Activated CD4-positive, alpha-beta T cell treated with anti-CD3 and anti-CD28 coated beads for 36 hours (primary cell): ENCODE measurements at places on chromosomes 5 and 9. TPM values are rescaled to one million over a fixed set of nuclear protein-coding genes. Genes with fewer than 3 reads are reported as not detected.

- no peak overlapping the region for H3K4me3 ChIP-seq
- DNase-seq: no peak
- H3K36me3 ChIP-seq: no peaks in the 10 kb centered on the region
- H3K27me3 ChIP-seq: peaks cover 6% of the 10 kb centered on the region
- no peaks in the 10 kb centered on the region for H3K4me1 ChIP-seq
Observed at GRCh38 chr9:116282597-116282996, 129.0 kb downstream of the PAPPA start.

- DNase-seq: no peak
- H3K4me3 ChIP-seq: no peak overlapping the region
- no peaks in the 10 kb centered on the region for H3K4me1 ChIP-seq
- H3K27me3 ChIP-seq: no peaks in the 10 kb centered on the region
Observed at GRCh38 chr5:115920171-115920725, 42.0 kb upstream of the LVRN start.

DNA sequence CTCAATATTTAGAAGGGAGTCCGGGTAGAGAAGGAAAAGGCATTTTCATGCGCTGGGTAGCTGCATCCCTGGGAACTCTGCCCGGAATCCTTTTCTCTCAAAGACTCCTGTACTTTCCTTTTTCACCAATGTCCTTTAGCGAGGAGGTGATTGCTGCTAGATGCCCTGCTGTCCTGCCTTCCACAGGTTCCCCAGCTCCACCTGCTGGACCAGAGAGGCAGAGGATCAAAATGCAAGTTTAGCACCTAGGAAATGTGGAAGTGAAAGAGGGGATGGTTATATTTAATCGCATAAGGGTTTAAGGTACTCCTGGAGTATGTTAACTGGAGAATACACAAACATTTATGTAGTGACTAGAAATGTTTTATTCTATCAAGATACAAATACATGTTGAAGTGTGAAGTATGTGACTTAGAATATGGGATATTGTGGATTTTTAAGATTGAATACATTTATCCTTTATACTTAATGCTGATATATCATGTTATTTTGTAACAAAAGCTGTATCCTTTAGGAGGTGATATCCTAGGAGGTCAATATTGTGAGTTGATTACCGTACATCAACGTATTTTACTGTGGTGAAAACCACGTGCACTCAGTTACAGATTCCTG is 145.7 kb downstream of the ARHGAP26 start:
- H3K27ac ChIP-seq: no peak overlapping the region
- H3K4me1 ChIP-seq: no peaks in the 10 kb centered on the region
- H3K36me3 ChIP-seq: peaks cover 7% of the 10 kb centered on the region
- peak; percentile 43 for DNase-seq

GRCh38 chr5:149598966-149599365 is 17.7 kb downstream of the ARHGEF37 start:
- H3K4me3 ChIP-seq: no peak overlapping the region
- DNase-seq: no peak
- no peaks in the 10 kb centered on the region for H3K4me1 ChIP-seq
- H3K27ac ChIP-seq: no peak overlapping the region
- no peaks in the 10 kb centered on the region for H3K36me3 ChIP-seq

SAXO1 gene
- total RNA-seq: not detected

HTR4 gene
- not detected for total RNA-seq
